ENCODE measurements at places on chromosomes 2 and 18.

DNA sequence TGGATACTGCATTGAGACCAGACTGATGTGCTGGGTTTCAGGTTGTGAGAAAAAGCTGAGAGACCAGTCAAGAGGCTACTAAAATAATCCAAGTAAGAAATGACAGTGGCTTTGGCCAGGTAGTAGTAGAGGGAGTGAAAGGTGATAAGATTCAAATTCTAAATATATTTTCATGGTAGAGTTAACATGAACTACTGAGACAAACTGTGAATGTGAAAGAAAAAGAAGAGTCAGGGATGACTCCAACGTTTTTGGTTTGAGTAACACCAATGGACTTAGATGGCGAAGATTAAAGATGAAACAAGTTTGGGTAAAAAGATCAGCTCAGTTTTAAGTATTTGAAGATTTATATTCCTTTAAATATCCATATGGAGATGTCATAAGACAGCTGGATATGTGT lies 209.4 kb downstream of the ZEB2 start:
- DNase-seq: no peak

DNA sequence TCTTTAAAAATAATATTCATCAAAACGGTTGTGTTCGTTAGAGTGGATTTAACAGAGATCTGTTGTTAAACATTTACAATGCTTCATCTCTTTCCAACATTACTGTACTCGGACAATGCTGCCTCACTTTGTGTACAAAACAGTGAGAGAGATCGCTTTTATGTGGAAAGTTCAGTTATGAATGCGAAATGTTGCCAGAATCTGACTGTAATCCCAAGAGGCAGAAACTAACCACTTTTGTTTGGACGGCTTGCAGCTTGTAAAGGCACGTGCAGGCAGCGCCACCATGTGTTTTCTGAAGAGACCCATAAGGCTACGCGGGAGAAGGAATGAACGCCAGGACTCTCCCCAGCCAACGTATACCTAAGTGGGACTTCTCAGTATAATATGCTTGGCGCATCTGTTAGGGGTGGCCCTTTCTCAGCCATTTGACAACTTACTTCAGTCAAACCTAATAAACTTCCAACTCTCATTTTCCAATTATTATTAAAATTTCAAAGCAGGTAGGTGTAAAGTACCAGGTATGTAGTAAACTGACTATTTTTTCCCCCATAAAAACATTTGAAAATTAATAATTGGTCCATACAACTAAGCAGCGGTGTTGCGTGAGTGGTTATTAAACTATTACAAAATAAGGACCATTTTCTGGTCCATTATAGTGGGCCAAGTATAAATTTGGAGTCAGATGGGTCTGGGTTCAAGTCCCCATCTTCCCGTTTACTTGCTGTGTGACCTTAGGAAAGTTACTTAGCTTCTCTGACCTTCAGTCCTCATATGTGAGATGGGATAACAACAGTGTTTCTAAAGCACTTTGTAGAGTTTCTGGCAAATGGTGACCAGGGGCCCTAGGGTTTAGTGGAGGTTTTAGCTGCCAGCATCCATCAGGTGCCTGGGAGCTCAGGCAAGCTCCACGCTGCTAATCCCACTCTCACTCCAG lies 5.6 kb upstream of the NAPG start:
- DNase-seq: peak; percentile 14

- no peak for DNase-seq
Measured at GRCh38 chr2:109500910-109501309, 112.9 kb downstream of the SEPTIN10 start.

GRCh38 chr2:241087420-241088268 lies 14.4 kb downstream of the MTERF4 start:
- no peak for DNase-seq

- no peak for DNase-seq
Measured at GRCh38 chr2:241393524-241394196, 37.6 kb downstream of the FARP2 start.

DNA sequence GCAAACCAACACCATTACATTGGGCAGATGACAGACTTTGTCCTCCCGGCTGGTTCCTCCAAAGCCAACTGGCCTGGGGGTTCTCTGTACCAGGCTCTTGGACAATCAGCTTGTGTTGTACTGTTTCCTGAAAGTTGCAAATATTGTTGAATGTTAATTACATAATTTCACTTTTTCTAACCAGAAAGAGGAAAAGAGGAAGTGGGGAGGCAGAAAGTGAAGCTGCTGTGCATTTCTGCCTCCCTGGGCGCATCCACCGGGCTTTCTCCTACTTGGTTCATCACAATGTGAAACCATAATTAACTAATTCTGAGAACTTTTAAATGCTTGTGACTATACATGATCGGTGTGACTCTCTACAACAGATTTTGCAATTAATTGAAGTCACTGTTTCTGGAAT lies 10.1 kb downstream of the TWIST2 start:
- DNase-seq: no peak

DNA sequence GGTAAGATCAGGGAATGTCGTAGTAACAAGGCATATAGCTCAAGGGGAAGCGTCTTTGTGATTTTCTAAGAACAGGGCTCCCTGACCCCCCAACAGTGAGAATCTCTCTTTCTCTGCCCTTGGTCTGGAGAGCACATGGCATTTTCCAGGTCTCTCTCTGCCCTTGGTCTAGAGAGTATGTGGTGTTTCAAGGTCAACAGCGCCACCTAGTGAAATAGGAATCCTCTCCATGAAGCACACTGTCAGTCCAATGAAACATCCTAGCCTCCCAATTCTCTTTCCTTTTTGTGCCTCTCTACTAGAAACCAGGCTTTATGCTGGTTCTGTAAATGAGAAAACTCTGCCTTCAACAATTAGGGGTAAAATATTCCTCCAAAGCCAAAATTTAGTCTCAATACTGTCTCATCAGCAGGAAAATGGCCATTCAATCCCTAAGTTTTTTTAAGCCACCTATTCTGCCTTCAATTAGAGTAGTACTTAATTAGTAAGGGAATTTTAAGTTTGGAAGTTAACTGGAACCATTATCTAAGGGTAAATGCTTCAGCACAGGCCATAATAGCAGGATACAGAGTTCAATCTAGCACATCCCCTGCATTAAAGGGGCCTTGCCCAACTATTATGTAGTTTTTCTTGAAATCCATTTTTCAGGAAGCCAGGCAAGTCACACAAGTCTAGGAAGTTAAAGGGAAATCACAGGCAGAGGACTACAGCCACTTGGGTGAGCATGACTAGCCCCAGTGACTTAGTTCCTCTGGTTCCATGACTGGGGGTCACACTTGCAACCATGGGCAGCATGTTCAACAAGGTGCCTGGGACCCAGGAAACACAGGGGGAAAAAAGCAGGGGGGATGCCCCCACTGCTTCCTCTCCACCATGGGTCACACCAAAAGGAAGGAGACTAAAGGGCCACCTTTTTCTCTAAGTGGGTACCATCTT lies 12.4 kb downstream of the DYM start:
- no peak for DNase-seq

DNA sequence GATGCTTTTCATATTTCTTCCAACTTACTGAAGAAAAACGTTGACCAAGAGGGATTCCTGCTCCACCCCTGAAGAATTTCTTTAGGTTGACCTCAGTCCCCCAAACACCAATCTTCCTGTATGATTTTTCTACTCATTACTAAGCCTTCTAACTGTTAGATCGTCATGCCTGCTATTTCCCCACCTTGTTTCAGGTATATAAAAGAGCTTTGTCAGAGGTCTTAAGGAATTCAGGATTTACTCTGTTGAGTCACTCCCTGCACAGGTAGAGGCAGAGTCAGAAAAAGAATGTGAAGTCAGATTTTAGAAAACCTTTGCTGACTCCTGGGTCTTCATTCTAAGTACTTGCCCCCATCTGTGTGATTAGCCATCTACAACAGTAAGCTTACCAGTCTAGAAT lies 83.8 kb upstream of the NOSTRIN start:
- DNase-seq: no peak

DNA sequence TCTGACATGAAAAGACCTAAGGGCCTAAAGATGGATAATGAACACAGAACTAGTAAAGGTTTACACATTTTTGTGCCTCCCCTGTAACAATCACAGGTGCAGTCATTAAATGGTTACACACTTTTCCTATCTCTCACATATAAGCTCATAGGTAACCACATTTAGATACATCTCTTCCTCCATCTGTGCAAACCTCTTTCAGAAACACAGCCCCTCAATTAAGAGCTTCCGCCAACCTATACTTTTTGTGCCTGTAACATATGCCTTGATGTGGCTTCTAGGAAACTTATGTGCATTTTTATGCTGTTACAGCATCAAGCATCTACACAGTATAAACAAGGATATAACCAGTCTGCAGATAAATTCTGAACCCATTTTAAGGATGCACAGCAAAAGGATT lies 643.3 kb downstream of the BCL11A start:
- no peak for DNase-seq

DNA sequence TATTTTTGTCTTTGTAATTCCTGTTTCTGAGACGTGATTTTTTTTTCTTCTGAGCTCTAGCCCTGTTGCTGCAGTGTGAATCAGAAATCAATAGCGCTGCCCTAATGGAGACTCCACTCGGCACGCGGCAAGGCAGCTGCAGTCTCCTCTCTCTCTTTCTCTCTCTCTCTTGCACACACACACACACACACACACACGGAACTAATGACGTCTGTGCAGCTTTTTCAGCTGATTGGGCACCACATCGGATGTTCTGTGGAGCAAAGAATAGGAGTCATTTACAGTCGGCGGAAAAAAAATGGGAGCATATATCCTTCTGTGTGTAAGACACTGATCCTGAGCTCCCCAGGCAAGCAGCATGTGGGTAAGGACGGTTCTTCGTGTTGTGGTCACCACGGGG lies 2.0 kb upstream of the MYT1L start:
- no peak for DNase-seq

DNA sequence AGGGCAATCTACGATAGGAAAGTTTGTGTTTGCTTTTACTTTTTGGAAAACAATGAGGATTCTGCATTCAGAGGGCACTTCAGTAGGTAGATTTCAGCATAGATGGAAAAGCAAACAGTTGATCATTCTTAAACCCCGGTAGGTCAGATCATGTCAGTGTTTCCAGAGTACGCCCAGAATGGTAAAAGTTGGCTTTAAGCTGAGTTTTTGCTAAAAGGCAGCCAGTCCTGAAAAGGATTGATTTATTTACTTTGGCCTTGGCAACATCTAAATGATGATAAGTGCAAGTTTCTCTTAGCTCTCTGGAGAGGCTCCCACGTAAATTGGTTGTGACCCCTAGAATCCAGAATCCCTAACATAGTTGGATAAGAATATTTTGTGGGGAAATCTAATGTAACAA lies 168.0 kb downstream of the DIS3L2 start:
- no peak for DNase-seq

GRCh38 chr18:65349635-65350034 lies 401.2 kb upstream of the CDH7 start:
- DNase-seq: no peak

- no peak for DNase-seq
Measured at GRCh38 chr2:237704501-237705434, 77.4 kb downstream of the LRRFIP1 start.

- DNase-seq: no peak
Measured at GRCh38 chr2:168146892-168147810, 100.2 kb downstream of the STK39 start.

DNA sequence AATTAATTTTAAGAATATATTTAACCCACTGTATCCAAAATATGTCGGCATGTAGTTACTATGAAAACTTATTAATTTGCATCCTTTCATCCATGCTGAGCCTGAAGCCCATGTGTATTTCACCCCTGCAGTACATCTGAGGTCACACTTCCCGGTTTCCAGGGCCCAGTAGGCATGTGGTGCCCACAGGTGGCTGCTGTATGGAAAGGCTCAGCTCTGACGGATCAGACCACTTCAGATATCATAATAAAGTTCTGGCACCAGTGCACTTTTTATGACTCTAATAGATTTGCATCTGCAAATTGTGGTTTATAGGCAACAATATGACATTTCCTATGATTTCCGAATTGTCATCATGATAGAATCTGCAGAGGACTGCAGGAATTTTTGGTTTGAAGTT lies 22.5 kb downstream of the SH3RF3 start:
- DNase-seq: no peak

- no peak for DNase-seq
Measured at GRCh38 chr2:67918471-67918870, 144.3 kb downstream of the C1D start.

DNA sequence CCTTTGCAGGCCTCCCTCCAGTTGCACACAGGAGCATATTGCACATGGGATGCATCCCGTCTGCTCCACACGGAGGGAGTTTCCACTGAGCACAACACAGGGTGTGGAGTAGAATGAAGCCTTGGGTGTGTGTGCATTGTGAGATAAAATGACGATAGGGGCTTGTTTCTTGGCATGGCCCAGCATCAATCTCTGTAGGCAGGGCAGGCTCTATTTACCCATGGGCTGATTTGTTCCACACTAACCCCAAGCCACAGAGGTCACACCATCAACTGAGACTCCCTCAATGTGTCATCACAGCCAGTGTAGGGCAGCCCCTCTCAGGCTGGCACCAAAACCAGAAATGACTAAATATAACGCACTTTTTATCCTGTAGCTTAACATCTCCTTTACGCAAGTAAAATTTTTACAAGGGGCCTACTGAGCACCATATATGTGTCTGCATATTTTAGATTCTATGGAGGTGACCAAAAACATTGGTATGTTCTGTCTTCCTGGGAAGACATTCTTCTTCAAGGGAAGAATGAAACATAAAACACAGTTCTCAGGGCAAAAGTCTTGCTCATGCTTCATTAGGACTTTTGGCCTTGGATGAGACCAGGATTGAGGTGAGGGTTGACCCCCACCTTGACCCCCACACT lies 2.7 kb upstream of the GKN1 start:
- DNase-seq: no peak

DNA sequence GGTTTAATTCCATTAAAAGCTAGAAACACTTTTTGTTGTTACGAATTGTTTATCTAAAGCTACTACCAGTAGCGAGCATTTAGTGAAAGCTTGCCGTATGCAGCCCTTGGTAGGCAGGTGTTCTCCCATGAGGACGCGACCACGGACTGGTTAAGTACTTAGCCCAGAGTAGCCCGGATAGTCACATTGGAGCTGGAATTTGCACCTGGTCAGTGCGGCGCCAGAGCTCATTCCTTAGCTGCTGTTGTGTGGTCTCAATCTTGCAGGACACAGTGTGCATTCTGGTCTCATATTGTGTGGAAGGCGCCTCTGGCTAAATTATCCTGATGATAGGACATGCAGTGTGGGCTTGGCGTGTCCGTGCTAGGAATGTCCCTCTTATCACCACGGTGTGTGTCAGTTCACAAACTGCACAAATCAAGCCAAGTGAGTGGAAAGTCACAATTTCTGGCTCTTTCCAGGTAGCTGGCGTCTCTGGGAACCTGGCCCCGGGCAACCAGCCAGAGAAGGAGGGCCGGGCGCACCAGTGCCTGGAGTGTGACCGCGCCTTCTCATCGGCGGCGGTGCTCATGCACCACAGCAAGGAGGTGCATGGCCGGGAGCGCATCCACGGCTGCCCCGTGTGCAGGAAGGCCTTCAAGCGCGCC lies 133.3 kb downstream of the ZNF236 start:
- no peak for DNase-seq

GRCh38 chr2:238714038-238714528 lies 133.8 kb upstream of the TWIST2 start:
- no peak for DNase-seq

GRCh38 chr2:190215620-190216019 lies 104.0 kb downstream of the HIBCH start:
- DNase-seq: no peak

GRCh38 chr2:18369760-18370159 lies 190.7 kb downstream of the RDH14 start:
- DNase-seq: no peak

- no peak for DNase-seq
Measured at GRCh38 chr18:13620818-13621445, 105.4 kb downstream of the FAM210A start.

GRCh38 chr2:195535911-195536522 lies 121.0 kb upstream of the SLC39A10 start:
- DNase-seq: no peak

- DNase-seq: no peak
Measured at GRCh38 chr18:79933765-79934164, 17.7 kb downstream of the SLC66A2 start.
